ENCODE measurements at places on chromosomes 1 and 21. TPM values are rescaled to one million over a fixed set of nuclear protein-coding genes. Genes with fewer than 3 reads are reported as not detected.

SIM2 gene
- total RNA-seq, result 6.4 TPM

CD1C gene
- total RNA-seq, result not detected

RUSC1 gene
- 57.4 TPM for total RNA-seq

S100A9 gene
- 1.2 TPM for total RNA-seq

CFAP141 gene
- not detected for total RNA-seq

NHLH1 gene
- 0.39 TPM for total RNA-seq

EPHA10 gene
- 1.2 TPM for total RNA-seq

SERINC2 gene
- total RNA-seq, result 27.5 TPM

EXTL1 gene
- not detected for total RNA-seq

PLEKHA6 gene
- total RNA-seq, result 23.4 TPM

SPTA1 gene
- total RNA-seq, result not detected

AMY1B gene
- total RNA-seq, result not detected

KDM5B gene
- total RNA-seq, result 16.7 TPM

HSPG2 gene
- total RNA-seq, result 78.9 TPM

INTS11 gene
- total RNA-seq, result 60.9 TPM

A3GALT2 gene
- not detected for total RNA-seq

SPRR2F gene
- total RNA-seq, result not detected

TMEM79 gene
- 7.5 TPM for total RNA-seq

DDAH1 gene
- total RNA-seq, result 7.4 TPM

CELA2A gene
- not detected for total RNA-seq

NLRP3 gene
- not detected for total RNA-seq

CD53 gene
- total RNA-seq, result not detected

GNAT2 gene
- total RNA-seq, result 0.17 TPM

ARHGEF11 gene
- 16.4 TPM for total RNA-seq

TRIM58 gene
- not detected for total RNA-seq

Data from A549 treated with Mapracorat at 1 μM for 4 hours (cell line).